ENCODE measurements at places on chromosomes 2 and 18.

DNA sequence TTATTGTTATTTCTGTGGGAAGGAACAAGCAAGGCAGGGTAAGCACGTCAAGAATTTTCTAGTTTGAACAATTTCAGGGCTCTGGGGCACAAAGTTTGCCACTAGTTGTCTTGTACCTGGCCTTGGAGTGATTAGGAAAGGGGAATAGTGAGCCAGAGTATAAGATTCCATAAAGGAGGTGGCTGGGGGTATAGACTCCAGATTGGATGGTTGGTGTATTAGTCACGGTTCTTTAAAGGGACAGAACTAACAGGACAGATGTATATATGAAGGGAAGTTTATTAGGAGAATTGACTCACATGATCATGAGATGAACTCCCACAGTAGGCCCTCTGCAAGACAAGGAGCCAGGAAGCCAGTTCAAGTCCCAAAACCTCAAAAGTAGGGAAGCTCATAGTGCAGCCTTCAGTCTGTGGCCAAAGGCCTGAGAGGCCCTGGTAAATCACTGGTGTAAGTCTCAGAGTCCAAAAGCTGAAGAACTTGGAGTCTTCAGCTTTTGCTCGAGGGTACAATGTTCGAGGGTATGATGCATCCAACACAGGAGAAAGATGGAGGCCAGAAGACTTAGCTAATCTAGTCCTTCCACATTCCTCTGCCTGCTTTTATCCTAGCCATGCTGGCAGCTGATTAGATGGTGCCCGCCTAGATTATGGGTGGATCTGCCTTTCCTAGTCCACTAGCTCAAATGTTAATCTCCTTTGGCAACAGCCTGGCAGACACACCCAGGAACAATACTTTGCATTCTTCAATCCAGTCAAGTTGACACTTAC, 31.5 kb upstream of the PTPRM start:
- DNase-seq = peak; percentile 35

DNA sequence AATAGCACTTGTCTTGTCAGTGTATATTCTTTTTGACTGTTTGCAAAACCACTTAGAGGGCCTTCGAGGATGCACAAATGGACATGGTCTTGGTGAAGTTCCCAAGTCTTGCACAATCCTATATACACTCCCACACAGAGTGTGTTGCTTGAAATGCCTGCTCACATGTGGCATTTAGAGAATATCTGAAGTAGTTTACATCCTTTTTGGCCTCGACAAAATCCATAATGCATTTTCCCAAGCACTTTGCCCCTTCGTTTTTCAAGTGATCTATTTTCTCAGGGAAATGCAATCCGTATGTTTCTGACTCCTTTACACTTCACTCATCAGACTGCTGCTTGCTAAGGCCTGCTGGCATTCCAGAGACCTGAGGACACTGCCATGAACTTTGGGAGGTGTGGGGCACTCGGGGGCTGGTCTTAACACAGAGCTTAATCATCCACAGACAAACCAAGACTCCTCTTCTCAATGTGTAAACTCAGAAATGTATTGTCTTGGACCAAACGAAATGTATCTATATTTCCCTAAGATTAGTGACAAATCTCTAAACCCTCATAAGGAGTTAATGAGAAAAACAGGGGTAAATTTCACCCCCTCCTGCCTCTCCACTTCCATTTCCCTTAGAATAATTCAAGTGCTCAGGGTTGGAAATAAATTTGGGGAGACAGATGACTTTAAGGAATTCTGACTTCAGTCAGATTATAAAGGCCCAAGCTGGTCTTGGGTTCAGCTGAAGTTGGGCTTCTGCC, 219.3 kb upstream of the APCDD1 start:
- peak; percentile 80 for DNase-seq

DNA sequence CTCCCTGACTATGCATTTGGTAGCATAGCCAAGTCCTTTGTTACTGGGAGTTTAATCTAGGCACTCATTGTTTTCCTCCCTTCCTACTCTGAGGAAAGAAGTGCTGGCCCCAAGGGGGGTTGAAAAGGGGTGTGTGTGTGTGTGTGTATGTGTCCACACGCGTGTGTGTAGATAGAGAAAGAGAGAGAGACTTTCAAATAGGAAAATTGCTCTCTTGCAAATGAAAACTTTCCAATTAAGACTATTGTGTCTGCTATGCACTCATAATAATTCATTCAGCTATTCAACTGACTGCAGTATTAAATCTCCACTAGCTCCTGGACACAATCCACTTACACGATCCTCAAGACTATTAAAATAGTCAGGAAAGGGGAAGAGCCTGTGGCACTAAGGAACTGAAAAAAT, 92.9 kb upstream of the CSRNP3 start:
- no peak for DNase-seq

DNA sequence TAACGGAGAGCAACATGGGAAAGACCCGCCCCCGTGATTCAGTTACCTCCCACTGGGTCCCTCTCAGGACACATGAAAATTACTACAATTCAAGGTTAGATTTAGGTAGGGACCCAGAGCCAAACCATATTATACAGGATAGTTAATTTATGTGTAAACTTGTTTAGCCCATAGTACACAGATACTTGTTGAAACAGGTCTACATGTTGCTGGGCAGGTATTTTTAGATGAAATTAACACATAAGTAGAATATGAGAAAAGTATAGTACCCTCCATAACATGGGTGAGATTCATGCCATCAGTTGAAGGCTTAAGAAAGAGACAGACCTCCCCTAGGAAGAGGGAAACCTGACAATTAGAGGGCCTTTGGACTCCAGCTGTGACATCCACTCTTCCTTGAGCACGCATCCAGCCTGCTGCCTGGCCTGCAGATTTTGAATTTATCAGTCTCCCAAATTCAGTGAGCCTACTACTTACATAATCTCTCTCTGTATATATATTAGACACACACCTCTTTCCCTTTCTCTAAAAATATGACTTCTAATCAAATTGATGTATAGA, 463.5 kb upstream of the NETO1 start:
- no peak for DNase-seq
